T-helper 17 cell (primary cell): ENCODE measurements at places on chromosomes 2 and 18. TPM values are rescaled to one million over a fixed set of nuclear protein-coding genes. Genes with fewer than 3 reads are reported as not detected.

Gene MC4R
- total RNA-seq = not detected

Gene CD8B2
- total RNA-seq = not detected

DNA sequence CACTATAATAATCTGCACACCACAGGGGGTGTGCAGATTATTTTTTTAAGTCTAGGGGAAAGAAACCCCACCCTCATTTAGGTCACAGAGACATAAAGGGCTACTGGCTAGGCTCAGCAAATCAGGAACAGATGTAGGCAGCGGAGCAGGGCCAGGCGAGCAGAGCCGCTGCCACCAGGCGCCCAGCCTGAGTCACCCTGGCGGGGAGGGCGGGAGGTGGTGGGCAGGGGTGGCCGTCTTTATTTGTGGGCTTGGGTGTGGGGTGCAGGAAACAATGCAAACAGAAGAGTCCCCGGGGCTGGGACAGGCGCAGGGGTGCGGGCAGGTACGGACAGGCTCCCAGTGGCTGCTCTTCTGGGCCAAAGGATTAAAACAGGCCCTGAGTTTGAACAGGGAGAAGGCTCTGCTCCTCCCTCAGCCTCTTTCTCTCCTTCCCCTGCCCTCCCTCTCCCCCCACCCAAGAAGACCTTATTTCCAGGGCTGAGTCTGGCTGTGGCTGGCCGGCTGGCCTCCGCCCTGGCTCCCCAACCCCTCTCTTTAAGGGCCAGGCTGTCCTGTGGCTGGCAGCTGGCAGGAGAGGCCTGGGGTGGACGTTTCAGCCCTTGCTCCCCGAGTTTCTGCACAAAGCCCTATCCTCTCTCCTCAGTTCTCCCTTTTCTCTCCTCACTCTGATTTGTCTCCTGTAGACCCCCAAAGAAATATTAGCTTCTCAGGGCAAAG lies 142.9 kb upstream of the SMAD2 start:
- peaks cover 62% of the 10 kb centered on the region for H3K27me3 ChIP-seq
- no peak overlapping the region for H3K27ac ChIP-seq
- no peak for DNase-seq
- H3K36me3 ChIP-seq = no peaks in the 10 kb centered on the region
- no peaks in the 10 kb centered on the region for H3K4me1 ChIP-seq
- H3K4me3 ChIP-seq = no peak overlapping the region

GRCh38 chr2:191910518-191910917 lies 63.6 kb upstream of the CAVIN2 start:
- no peaks in the 10 kb centered on the region for H3K4me1 ChIP-seq
- peaks cover 44% of the 10 kb centered on the region for H3K27me3 ChIP-seq
- no peak overlapping the region for H3K4me3 ChIP-seq
- no peaks in the 10 kb centered on the region for H3K36me3 ChIP-seq
- DNase-seq = no peak
- no peak overlapping the region for H3K27ac ChIP-seq

GRCh38 chr2:222959358-222959757 lies 92.6 kb upstream of the KCNE4 start:
- no peak overlapping the region for H3K27ac ChIP-seq
- H3K4me1 ChIP-seq = no peaks in the 10 kb centered on the region
- H3K4me3 ChIP-seq = no peak overlapping the region
